ENCODE measurements at places on chromosomes 13 and 19.

DNA sequence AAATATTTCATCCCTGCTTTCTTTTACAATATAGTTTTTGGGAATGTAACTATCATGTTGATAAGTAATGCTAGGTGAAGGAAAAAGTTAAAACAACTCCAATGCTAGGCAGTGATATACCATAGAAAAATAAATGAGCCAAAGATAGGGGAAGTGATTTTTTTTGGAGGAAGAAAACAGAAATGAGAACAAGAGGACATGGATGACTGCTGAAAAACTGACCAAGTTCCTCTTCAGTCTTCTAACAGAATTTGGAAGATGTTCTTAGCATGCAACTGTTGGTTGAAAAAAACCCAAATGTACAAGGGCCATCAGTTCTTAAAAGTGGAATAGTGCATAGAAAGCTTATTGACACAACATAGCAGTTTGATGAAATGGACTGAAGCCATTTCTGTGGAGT is 262.5 kb upstream of the STARD13 start:
- DNase-seq = no peak

- no peak for DNase-seq
These were observed 360.0 kb upstream of the SLITRK5 start for GRCh38 chr13:87311165-87311564.

DNA sequence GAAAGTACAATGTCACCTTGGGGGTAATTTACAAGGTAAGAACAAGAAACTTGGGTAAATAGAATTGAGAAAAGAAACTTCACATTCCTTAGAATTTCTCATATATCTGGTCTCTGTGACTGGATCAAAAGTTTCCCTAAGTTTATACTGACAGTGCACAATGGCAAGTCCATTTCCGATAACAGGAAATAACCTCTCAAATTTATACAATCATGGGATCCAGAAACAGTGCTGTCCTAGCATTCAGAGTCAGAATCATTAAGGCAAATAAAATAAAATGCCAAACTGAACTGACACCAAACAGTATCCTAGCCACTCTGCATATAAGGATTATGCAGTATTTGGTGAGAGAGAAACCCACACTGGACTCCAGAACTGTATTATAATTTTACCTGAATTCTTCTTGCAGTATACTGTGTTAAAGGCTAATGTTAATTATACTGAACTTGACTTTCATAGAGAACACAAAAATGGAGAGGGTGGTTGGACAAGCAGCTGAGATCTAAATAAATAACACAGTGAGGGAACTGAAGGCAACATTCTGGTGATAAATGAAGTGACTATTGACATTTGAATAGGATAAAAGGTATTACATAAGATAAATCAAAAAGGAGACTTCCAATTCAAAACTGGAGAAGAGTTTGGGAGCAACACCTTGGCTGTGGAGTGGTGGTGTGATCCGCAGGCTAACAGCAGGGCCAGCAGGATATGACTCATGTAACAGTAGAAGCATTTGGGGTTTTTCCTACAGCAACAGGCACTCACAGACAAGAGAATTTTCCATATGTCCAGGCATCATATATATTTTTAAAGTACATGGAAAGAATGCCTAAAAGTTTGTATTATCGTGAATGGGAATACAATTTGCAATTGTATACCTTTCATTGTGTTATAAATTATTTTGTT is 932.5 kb upstream of the MIR17HG start:
- DNase-seq = peak; percentile 67

DNA sequence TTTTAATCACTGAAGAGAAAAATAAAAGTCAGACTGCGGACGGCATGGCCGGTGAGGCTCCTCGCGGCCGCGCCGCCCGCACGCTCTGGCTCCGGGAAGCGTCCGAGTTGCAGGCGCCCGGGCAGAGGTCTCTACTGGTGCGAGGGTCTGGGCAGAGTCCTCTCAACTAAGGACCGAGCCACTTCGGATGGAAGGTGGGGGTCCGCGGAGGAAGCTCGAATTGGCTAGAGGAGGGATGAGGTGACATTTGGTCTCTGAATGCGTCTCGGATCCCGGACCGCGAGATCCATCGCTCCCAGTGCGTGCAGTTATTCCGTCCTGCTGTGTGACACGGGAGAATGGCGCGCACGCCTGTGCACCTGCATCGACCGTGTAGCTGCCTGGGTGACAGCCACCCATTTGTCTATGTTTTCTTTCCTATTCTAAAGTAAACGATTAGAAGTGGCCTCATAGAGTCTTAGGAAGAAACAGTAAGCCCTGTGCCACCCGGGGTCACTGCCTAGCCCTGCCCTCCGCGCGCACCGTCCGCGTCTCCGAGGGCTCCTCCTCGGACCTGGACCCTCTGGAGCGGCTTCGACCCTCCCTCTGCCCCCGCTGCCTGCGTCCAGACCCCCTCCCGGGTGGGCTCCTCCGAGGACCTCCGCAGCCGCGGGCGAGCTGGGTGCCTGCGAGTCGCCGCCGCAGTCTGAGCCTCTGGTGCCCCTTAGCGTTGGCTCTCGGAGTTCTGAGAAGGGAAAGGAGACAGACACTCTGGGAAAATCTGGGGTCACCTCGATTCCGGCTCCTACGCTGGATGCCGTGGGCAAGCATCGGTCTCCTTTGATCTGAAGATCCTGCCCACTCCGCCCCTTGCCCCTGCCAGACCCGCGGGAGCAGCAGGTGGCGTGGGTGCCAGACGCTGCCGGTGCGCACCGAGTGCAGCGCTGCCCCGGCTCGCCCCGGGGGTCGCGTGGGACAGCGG is 347.4 kb downstream of the LIG4 start:
- peak; percentile 39 for DNase-seq

DNA sequence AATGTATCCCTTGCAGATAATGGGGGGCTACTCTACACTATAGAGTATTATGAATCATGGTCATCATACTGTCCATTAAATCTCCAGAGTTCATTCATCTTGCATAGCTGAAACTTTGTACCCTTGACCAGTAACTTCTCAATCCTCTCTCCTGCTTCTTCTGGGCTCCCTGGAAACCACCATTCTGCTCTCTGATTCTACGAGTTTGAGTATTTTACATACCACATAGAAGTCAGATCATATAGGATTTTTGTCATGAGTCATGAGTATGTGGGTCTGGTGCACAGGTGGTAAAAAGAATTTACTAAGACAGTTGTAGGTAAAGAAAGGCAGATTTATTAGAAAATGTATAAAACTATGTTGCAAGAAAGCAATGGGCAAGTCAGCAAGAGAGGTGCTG is 41.9 kb downstream of the WTIP start:
- DNase-seq = no peak
